ENCODE measurements at places on chromosomes 4 and X.

DNA sequence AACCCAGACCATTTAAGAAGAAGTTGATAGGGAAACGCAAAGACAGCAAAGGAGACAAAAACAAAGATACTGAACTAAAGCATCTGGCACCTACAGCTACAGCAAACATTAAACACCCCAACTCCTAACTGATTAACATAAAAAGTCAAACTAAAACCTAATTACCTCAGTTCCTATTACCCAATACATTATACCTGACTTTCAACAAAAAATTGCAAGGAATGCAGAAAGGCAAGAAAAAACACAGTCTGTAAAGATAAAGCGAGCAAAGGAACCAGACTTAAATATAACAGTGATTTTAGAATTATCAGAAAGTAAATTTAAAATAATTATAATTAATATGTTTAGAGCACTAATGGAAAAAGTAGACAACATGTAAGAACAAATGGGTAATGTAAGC lies 9.4 kb upstream of the FMR1 start:
- DNase-seq = no peak

GRCh38 chrX:10244915-10245622 lies 88.3 kb downstream of the CLCN4 start:
- no peak for DNase-seq

- DNase-seq = no peak
These were observed 12.1 kb upstream of the RUFY3 start for GRCh38 chr4:70709611-70710205.

DNA sequence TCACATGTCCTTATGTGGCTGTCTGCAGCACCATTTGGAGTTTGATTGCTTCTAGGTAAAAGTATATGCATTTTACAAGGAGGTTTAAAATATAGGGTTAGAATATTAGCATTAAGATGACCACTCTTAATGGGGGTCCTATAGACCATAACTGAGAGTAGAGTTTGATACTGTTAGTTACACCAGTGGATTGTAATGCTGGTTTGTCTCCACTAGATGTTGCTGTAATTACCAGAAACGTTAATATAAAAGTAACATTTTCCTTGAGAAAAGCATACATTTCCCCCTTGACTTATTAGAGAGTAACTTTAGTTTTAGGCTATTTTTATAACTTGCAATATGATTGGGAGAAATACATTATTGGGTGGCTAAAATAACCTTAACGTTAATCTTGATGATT lies 93.0 kb downstream of the ZXDA start:
- no peak for DNase-seq

- no peak for DNase-seq
These were observed 60.9 kb downstream of the NPY5R start for GRCh38 chr4:163404580-163404979.

- no peak for DNase-seq
These were observed 581.6 kb upstream of the DIAPH2 start for GRCh38 chrX:96102997-96103396.

GRCh38 chr4:126627255-126627654 lies 1005.5 kb upstream of the INTU start:
- no peak for DNase-seq

DNA sequence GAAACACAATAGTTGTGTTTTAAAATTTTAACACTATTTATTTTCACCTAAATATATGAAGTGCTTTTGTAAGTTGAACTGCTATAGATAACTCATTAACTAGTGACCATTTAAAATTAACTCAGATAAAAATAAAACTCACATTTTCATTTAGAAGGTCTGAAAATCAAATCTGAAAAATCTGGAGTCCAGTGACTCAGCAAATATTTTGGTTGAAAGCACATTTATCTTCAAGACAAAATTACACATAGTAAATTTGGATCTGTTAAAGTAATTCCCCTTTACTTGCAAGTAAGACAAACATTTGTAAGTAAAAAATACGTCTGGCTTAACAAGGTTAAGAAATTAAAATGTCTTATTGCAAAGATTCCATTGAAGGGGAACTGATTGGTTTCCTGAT lies 589.1 kb downstream of the TRIML1 start:
- DNase-seq = no peak

Data from stimulated activated CD4-positive, alpha-beta T cell treated with anti-CD3 and anti-CD28 coated beads, Interleukin-1b, Interleukin-23, amount 100 ng/mL, for 1 hour (primary cell).